ENCODE measurements at places on chromosomes 6 and 20.

DNA sequence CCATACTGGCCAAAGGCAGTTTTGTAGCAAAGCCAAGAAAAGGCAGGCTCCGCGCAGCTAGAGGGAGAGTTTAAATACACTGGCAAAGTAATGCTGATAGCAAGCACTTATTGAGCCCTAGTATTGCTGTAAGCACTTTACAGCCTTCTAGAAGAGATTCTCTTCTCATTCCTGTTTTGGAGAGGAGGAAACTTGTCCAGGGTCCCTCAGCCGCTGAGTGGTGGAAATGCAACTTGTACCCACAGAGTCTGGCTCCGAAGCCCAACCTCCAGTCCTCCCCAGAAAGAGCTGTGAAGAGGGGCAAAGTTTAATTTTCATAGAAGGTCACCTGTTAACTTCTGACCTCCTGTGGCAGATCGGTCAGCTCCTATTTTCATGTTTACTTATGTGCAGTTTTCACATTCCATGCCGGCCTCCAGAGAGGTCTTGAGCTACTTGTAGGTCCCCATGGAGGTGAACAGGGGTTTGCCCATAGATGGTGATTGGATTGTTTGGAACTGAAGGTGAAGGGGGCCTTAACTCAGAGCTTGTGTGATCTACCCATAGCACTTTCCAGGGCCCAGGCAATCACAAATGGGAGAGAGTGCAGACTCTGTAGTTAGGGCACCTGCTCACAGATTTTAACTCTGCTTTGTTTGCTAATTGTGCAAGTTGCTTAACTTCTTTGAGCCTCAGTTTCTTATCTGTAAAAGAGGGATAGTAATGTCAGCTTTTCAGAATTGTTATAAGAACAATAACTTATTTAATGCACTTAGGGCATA is 70.7 kb downstream of the LYRM2 start:
- no peak for DNase-seq

DNA sequence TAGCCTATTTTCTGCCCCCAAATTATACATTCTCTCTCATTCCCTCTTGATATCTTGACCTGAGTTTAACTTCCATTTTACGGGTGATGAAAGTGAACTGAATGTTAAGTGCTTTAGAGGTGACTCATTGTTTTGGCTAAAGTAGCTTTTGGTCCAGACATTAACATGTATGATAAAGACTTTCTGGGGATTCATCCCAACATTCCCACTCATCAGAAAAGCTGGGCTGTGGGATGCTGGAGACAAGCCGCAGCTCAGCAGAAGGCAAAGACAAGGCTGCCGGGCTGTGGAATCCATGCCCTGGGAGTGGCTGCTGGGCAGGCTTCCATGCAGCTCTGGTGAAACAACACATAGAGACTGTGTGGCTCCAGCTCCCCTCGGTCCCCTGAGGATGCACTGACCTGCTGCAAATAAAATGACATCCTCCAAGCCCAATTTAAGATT is 89.9 kb upstream of the SYNDIG1 start:
- DNase-seq, result no peak

- DNase-seq, result no peak
Measured at GRCh38 chr6:91486200-91486599, 899.3 kb upstream of the MAP3K7 start.

DNA sequence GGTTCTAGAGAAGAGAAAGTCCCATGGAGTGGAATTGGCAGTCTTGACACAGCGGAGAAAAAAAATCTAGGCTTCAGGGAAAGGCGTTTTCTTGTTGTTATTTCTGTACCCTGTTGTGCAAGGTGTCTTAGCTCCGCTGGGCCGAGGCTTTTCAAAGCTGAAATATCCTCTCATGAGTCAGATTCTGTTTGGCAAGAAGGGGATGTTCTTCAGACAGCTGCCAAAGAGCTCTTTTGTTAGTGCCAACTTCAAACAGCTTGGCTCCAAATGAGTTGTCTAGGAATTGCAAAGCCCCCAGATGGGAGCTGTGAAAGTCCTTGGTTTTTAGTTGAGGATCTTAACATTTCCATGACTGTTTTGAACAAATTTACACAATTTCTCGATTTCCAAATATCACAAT is 45.6 kb downstream of the LRRN4 start:
- no peak for DNase-seq

DNA sequence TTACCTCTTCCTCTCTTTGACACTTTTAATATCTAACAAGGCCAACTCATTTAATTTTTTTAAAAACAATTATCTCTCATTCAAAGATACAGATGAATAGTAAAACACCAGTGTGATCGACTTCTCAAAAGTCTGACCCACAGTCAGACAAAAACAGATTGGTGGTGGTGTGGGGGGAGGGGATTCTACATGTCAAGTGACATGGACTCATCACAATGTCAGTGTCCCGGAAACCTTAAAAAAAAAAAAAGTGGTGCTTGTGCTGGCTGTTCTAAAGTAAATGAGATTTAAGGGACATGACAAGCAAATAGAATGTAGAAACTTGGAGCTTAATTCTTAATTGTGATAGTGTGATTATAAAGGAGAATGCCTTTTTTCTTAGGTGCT is 16.3 kb upstream of the RFPL4B start:
- no peak for DNase-seq

DNA sequence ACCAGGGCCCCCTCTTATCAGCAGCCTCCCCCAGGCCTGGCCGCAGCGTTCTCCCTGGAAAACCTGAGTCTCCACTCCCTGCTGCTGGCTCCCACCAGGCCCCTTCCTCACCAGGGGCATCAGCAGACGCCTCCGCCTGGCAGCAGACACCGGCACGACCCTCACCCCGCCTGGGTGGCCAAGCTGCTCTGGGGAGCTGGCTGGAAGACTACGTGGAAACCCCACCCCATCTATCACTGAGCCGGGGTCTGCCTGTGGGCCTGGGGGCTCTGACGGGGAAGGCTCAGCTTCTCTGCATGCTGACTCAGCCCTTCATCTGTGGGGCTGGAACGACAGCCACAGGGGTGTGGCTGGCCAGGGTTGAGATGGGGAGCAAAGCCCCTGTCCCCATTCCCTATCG is 19.1 kb upstream of the RBBP8NL start:
- DNase-seq, result no peak

GRCh38 chr20:16541878-16542277 is 31.4 kb downstream of the KIF16B start:
- DNase-seq, result no peak

- no peak for DNase-seq
Measured at GRCh38 chr6:27311806-27312145, 297 bp downstream of the POM121L2 start.

- no peak for DNase-seq
Measured at GRCh38 chr20:47230811-47231256, 125.7 kb downstream of the ZMYND8 start.

DNA sequence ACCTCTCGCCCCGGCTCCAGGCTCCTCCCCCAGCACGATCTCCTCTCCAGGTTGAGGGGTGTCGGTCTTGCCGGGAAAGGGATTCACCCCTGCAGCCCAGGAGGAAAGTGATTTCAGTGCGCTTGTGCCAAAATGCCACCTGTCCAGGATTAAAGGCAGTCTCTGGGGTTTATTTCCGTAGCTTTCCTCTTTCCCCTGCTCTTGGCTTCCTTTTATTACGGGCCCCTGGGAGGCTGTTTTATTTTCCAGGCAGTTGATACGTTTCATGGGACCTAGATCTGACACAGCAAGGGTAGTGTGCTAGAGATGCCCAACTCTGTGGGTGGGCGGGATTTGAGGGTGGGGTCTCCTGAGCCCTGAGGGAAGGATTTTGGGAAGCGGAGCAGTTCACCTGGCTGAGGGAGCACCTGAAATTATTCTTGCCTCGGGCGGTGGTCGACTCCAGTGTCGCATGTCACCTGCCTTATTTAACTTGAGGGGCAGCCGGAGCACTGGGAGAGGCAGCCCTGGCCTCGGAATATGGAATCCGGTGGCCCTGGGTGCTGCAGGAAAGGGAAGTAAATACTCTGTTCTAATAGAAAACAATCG is 9.5 kb upstream of the NKX2-2 start:
- DNase-seq, result no peak

- DNase-seq, result no peak
Measured at GRCh38 chr20:58457083-58457695, 58.0 kb downstream of the APCDD1L start.

DNA sequence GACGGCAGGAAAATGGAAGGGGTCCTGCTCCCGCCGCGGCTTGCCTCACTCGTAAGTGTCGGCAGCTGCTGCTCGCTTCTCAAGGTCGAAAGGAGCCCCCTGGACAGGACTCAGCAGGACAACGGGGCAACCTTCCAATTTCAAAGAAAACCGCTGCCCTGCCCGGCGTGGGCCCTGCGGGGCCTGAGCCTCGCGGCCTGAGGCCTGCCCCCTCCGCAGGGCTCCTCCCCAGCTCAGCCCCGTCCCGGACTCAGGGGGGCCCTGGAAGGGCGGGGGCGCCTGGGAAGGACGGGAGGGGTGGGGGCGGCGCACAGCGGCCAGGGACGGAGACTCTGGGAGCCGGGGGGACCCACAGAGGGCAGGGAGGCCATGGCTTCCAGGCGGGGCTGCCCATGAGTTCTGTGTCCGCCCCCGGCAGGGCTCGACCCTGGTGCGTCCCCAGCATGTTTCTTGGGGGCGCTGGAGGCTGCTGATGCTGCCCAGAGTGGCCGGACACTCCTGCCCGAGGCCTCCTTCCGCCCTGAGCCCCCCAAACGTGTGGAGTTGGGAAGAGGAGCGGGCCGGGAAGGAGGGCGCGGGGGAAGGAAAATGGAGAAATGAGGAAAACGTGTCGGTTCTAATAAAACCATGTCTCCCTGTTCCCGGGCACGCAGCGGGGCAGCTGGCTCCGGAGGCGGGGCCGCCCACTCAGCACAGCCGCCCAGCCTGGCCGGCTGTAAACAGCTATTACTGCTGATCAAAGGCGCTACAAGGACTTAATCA is 114.6 kb downstream of the DLL1 start:
- no peak for DNase-seq

DNA sequence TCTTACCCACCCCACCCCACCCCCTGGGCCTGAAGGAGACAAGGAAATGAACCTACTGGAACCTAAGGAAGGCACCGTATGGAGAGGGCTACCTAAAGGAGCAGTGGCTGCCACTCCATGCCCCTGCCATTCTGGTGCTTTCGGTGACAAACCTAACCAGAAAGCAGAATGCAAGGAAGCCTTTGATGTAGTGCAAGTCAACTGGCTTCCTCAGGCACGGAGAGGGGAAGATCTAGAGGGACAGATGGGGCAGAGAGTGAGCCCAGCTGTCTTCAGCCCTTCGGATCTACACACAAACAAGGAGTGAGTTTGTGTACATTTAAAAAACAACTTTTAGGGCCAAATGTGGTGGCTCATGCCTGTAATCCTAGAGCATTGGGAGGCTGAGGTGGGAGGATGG is 39.5 kb downstream of the PPP1R16B start:
- DNase-seq, result no peak

DNA sequence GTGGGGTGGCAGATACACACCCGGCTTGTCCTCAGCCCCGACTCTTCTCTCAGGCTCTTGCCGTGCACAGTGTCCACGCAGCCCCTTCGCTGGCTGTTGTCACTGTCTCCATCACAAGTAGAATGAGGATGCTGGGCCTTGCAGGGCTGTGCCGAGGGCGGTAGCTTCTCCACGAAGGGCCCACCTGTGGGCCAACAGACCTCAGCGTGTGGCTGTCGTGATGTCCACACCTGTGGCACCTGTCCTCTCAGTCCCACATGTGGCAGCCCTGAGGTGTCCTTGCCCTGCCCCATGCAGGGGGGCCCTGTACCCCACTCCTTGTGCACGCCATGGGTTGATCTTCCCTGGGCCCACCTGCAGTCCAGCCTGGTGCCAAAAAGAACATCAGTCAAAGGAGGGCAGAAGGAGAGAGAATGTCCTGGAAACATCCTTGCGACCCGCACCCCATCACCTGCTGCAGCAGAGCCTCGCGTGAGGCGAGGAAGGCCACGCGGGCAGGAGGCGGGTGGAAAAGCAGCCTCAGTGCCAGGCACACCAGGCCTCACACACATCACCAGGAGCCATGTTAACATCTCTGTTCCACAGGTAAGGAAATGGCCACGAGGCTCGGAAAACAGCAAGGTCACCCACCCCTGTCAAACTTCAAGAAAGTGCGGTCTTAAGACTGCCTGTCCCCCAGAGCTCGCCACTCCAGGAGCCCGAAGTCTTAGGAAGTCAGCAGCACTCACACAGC is 22.3 kb upstream of the AFDN start:
- DNase-seq, result no peak

DNA sequence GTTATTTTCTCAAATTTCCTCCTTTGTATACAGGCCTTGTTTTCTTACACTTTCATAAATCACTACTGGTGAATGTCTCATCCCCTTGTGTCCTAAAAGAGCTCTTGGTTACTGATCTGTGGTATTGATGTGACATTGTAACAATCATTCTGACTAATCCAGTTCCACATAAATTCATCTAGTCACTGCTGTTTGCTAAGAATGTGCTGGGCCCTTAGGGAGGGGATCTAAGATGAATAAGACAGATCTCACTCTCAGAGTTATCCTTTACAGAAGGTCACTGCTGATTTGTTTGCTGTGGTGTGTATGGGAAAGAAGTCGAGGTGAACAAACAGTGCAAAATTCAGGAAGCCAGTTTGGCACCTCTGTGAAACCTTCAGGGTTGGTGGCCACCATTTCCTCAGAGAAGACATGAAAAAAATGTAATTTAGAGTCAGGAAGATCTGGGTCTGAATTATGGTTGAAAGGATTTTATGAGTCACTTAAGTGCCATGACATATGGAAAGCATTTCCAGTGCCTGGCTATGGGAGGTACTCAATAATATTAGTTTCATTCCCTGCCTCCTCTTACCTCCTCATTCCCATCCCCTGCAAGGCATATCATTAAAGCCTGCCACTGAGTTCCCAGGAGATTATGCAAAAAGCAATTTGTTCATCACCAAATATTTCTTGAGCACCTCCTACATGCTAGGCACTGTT is 121.8 kb downstream of the COL9A1 start:
- no peak for DNase-seq

GRCh38 chr6:52610011-52610410 is 33.2 kb upstream of the TRAM2 start:
- DNase-seq, result no peak

DNA sequence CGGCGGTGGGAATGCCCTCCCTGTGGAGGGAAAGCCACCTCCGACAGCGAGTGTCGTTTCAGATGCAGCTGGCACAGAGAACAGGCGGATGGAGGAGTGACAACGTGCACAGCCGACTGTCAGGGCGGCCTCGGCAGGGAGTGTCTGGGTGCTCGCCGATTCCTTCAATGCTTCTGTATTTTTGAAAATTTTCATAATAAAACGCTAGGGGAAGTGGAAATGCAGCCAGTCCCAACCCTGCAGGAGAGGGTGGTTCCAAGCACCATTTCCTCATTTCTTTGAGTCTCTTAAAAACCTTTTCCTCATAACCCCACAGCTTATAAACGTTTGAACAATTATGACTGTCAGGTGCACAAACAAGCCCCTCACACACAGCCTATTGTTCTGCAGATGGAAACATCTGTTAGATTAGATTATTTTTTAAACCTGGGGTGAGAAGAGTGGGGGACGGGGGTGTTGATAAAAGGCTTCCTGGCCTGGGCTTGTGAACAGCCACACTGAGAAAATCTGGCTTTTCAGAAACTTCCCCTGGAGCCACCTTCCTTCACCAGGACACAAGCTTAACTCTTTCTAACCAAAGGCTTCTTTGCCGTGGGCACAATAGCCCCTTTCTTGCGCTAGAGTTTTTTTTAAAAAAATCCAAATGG is 228.9 kb downstream of the ANKRD60 start:
- DNase-seq, result no peak
